ENCODE measurements at places on chromosomes 3 and 15. TPM values are rescaled to one million over a fixed set of nuclear protein-coding genes. Genes with fewer than 3 reads are reported as not detected.

Gene WDR5B
- 6.1 TPM for total RNA-seq

Gene NOX5
- total RNA-seq: 0.83 TPM

Gene STAB1
- total RNA-seq: 1.6 TPM

Gene ATP13A5
- not detected for total RNA-seq

Gene SMCO1
- total RNA-seq: not detected

Gene SLC2A2
- total RNA-seq: not detected

Gene PXK
- total RNA-seq: 54.4 TPM

Gene TM4SF1
- 140 TPM for total RNA-seq

Gene FSIP1
- 1.6 TPM for total RNA-seq

Gene DUOXA2
- not detected for total RNA-seq

Data from smooth muscle cell of trachea (primary cell).